ENCODE measurements at places on chromosomes 1 and 21.
A peak's percentile ranks its signal among the peaks of the same experiment; 100 is the strongest.

DNA sequence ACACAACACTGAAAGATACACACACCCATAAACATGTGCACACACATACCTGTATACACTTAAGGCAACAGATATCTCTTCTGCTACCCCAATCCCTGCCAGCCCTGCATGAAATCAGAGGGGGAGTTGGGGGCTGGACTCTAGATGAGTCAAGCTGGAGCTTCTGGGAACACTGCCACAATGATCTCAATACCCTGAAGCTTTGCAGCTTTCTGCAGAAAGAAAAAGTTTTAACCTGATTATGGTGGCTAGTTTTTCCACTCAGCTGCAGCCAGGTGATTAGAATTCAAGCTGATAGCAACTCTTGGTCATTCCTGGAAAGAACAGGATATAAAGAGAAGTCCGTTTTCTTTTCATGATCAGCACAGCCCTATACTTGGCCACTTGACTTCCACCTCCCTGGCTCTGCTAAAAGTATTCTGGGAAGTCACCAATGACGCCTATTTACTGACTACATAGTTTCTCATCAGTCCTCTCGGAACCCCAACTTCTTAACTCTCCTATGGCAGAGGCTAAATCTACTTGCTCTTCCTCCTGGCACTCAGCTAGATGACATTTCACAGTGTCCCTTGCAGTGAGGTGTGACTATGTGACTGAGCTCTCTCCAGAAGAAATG, 20.7 kb upstream of the DNASE2B start:
- DNase-seq: peak; percentile 57

- no peak for DNase-seq
These were observed 268.5 kb downstream of the SPATA17 start for GRCh38 chr1:217899614-217900013.

DNA sequence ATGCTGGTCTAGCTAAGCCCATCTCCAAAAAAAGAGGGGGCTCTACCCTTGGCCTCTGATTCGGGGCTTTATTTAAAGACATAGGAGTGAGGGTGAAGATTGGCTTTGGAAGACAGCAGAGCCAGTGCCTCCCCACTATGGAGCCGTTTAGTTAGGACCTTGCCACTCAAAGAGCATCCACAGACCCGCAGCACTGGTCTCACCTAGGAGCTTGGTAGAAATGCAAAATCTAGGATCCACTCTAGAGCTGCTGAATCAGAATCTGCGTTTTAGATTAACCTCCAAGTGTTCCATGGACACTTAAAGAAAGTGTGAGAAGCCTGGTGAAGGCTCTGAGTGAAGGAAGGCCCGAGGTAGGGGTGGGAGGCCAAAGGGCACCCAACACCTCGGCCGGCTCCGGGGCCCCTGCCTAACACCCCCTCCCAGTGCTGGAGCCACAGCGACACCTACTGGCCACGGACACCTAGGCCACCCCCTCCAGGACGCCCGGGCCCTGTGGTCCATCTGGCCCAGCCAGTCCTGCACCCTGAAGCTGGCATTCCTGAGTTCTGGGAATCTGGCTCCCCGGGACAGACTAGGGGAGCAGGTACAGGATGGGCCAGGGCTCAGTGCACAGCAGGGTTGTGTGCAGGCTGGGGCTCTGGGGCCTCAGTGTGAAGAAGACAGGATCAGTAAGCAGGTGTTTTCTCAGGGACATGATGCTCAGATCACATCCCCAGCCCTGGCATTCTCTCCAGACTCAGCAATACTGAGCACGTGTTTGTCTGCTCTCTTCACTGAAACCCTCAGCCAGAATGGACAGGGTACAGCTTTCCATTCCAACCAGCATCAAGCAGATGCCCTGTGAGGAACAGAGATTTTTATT, 79.2 kb downstream of the TMEM53 start:
- DNase-seq: peak; percentile 73

- DNase-seq: peak; percentile 67
These were observed at the start of gene TRABD2B for GRCh38 chr1:47997289-47998200. TRABD2B (minus strand) TSS chr1:47997385.

GRCh38 chr1:119002028-119002686, 14.0 kb upstream of the TBX15 start:
- no peak for DNase-seq

GRCh38 chr1:31795801-31796621, 19.8 kb downstream of the SPOCD1 start:
- DNase-seq: peak; percentile 85

DNA sequence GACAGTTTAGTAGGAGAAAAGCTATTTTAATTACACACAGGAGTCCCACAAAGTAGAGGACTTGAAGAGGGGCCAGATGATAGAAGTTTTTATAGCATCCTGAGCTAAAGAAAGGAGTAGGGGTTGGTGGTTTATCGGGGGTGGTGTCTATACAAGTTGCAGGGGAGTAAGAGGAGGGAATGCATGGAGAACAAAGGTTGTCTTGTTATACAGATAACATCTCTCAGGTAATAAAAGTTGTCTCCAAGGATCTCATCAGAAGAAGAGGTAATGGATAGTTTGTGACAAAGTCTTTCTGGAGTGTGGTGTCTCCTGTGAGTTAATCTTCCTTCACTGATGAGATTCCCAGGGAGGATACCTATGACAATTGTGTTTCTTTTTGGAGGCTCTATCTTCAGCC, 23.4 kb upstream of the NUF2 start:
- DNase-seq: no peak

DNA sequence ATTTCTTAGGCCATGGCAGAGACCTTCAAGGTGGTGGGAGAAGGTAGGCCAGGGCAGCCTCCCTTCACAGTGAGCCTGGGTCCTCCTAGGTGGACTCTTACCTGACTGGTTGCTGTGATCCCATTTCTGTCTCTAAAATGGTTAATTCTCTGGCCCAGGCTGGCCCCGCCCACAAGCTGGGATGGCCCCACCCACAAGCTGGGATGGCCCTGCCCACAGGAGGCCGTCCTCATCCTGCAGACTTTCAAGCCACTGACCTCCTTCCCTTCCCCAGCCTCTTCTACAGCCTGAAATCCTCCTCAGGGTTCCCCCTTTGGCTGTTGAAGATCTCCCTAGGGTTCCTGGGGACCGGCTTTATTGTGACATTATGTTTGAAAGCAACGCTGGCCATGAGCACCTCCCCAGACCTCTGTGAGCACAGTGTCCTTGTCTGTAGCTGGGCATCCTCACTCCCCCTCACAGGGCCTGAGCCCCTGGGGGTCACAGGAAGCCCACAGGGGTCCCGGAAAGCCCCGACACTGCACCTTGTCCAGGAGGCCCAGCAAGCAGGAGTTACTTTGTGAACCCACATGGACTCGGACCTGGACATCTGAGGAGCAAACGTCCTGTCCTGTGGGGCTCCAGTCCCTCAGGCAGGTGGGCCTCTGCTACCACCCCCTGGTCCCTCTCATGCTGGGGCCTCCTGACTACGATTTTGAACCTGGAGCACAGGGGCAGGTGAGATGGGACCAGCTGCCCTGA, 621.7 kb downstream of the MATN1 start:
- DNase-seq: peak; percentile 7

- no peak for DNase-seq
These were observed 20.2 kb upstream of the ERO1B start for GRCh38 chr1:236301958-236302335.

GRCh38 chr1:92749024-92749634, 35.8 kb downstream of the EVI5 start:
- DNase-seq: peak; percentile 36

GRCh38 chr1:94325377-94326302, 88.3 kb upstream of the ARHGAP29 start:
- peak; percentile 94 for DNase-seq

DNA sequence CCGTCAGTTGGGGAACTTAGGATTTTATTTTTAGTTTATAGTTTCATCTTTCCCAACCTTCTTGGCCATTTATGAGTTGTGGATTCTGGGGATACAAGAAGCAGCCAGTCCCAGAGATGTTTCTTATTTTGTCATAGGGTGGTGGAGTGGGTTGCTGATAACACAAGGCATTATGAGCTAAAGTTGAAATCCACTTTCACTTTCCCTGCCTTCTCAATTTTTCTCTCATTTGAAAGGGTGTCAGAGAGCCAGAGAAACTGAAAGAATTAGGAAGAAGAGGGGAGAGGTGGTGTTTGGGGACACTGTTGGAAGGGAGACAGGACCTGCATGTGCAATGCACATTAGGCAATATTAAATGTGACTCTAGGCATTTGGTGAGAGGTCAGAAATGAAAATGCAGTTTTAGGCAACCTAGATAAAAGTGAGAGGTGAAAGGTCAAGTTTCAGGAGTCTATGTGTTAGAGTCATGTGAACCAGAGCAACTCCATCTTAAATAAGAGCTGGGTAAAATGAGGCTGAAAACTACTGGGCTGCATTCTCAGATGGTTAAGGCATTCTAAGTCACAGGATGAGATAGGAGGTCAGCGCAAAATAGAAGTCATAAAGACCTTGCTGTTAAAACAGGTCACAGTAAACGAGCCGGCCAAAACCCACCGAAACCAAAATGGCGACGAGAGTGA, 71.1 kb upstream of the F3 start:
- no peak for DNase-seq

- no peak for DNase-seq
These were observed 7.5 kb downstream of the S100A11 start for GRCh38 chr1:152029144-152029928.

GRCh38 chr1:216935901-216936300, 212.7 kb upstream of the ESRRG start:
- no peak for DNase-seq

DNA sequence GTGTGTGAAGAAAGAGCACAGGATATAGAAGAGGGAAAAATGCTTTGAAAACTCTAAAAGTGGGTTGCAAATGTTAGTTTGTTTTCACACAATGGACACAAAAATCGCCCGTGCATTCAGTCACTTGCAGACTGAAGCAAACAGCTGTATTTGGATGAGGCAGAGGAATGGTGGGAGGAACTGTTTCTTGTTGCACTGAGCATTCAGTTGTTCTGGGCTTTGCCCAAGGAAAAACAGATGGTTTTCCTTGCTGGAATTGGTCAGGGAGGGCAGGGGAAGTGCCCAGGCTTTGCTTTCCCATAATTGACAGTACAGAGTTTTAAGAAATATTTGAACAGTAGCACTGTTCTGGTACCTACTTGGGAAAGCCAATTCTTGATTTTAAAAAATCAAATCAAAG, 19.5 kb upstream of the WARS2 start:
- no peak for DNase-seq

DNA sequence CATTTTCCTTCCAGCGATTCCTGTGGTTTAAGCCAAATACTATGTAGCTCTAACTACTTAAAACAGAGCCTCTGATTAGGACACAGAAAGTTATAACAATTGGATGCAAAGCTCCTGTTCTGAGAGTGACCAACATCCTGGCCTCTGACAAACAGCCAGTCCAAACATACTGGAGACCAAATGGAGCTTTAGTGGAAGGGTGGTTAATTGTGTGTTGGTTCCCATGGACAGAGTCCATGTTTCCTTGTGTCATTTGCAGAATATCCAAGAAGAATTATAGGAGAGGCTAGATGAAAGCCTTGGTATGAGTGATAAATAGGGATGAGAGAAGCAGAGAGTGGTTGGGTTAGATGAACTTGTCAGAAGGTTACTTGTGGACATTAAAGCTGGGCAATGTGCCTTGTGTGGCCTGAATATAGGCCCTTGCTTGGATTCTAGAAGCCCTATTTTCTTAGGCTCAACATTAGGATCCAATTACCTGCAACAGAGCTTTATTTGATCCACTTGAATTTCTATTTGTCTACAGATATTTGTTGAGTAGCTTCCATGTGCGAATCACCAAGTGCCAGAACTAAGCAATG, 180.5 kb upstream of the GORAB start:
- no peak for DNase-seq

DNA sequence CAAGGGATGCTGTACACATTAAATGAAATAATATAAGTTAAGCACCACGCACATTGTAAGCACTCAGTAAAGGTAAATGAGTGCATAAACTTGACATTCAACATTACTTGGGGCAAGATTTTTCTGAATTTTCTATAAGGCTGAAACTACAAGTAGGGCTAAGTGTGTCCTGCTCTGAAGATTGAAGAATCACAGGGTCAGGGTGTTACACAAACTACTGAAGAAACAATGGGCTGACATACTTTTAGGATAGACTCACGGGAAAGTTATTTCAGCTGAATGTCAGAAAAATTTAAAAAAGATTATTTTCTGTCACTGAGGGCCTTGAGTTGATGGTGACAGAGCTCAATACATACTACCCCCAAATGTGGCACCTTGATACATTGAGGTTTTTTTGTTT, 644.2 kb upstream of the PLXNA2 start:
- peak; percentile 49 for DNase-seq

- DNase-seq: no peak
These were observed 14.3 kb downstream of the IER5 start for GRCh38 chr1:181102841-181103240.

GRCh38 chr1:14487671-14488070, 110.8 kb upstream of the KAZN start:
- DNase-seq: no peak

- DNase-seq: peak; percentile 64
These were observed 169.9 kb downstream of the HS2ST1 start for GRCh38 chr1:87084244-87084836.

- DNase-seq: no peak
These were observed 1288.3 kb upstream of the B3GALT2 start for GRCh38 chr1:194474701-194475100.

- DNase-seq: no peak
These were observed 877.7 kb upstream of the PRMT6 start for GRCh38 chr1:106178791-106179190.

DNA sequence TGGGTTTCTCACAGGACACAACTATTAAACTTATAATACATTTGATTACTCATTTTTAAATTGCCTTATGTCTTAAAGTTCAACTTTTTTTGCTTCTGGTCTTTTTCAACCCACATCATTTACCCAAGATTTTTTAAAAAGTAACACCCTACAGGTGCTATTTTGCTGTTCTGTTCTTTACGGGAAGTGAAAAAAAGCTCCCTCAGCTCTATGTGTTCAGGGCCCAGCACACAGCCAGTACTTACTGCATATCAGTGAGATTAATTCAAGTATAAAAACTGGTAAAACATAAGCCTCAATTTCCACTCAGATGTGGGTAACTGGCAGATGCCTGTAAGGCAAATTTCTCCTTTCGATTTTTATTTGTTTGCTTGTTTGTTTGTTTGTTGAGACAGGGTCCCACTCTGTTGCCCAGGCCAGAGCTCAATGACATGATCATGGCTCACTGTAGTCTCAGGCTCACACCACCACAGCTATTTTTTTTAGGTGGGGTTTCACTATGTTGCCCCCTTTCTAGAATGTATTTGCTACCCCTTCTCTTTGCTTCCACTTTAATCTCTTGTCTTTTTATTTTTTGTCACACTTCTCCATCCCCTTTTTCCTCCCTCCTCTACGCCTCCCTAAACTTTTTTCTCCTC, 20.3 kb downstream of the RNASEL start:
- DNase-seq: no peak

DNA sequence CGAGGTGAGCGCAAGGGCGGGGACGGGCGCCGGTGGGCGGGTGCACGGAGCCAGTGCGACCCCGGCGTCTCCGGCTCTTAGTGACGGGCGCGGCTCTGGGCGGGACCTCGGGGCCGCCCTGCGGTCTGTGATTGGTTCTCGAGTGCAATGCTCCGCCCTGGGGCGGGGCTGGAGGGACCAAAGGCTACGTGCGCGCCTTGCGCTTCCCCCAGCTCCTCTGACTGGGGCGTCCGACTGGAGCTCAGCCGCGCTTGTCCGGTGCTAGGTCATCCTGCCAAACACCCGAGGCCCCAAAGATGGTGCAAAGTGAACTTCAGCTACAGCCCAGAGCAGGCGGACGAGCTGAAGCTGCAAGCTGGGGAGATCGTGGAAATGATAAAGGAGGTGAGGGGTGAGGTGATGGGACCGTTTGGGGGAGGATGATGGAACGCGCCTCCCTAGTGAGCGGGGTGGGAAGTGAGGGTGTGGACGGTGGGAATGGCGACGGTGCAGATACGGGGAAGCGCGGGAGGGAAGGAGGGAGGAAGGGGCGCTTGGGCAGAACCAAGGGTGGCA, 811 bp downstream of the SH3D21 start:
- DNase-seq: peak; percentile 93

GRCh38 chr1:22606161-22606560, 30.3 kb upstream of the C1QA start:
- DNase-seq: no peak

Measured in lung microvascular endothelial cell (primary cell).